ENCODE measurements at places on chromosomes 4 and X. TPM values are rescaled to one million over a fixed set of nuclear protein-coding genes. Genes with fewer than 3 reads are reported as not detected.

GRCh38 chrX:65971151-65971550 is 68.7 kb downstream of the VSIG4 start:
- DNase-seq: no peak

GRCh38 chr4:34950926-34951325 is 1293.4 kb downstream of the ARAP2 start:
- peak; percentile 34 for DNase-seq

DNA sequence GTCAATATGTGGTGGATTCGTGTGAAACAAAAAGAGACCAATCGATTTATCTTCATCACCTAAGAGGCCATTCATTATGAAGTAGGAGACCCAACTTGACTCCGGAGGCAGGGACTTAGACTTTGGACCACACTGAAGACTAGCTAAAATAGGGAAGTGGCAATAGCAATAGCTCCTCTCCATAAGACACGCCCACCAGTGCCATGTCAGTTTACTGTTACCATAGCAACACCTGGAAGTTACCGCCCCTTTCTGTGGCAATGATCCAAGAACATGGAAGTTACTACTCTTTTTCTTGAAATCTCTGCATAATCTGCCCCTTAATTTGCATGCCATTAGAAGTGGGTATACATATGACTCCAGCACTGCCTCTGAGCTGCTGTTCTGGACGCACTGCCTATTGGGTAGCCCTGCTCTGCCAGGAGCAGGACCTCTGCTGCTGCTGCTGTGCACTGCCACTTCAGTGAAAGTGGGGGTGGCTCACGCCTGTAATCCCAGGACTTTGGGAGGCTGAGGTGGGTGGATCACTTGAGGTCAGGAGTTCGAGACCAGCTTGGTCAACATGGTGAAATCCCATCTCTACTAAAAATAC is 163.2 kb downstream of the PRKX start:
- no peak for DNase-seq

DNA sequence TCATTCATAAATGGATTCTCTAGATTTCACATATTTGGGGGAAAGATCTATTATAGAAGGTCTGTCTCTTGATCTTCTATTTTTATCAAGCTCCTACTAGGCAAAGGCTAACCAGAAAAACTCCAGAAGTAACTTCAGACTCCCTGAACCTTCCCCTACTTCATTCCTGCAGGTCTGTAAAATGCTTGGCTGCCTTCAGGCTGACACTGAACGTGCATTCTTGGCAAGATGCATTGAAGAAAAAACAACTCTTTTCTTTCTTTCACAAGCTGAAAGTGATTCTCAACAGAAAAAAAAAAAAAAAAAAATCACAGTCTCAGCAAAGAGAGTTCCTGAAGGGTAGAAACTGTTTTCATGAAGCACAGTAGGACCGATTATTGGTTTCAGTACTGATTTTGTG is 12.7 kb downstream of the OPHN1 start:
- no peak for DNase-seq

RHOXF1 gene
- not detected for polyA plus RNA-seq

- DNase-seq: no peak
Measured at GRCh38 chr4:165724786-165725185, 148.3 kb upstream of the TLL1 start.

GRCh38 chr4:74327762-74328161 is 19.5 kb downstream of the EPGN start:
- DNase-seq: no peak

DNA sequence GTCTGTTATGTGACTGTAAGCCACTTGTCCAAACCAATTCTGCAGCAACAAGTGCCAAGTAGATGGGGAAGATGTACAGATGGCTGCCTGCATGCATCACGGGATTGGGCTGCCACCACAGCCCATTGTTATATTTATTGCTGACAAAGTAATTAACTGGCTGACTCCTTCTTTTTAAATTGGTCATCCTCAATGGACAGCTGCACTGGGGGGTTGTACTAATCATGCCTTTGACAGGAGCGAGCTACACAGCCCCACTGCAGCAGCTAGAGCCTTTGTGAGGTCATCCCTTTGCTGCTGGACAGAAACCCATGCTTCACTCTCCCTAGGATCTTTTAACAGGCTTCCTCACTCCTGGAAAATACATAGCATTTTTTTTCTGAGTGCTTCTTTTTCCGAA is 146.7 kb upstream of the CXXC4 start:
- no peak for DNase-seq

- no peak for DNase-seq
Measured at GRCh38 chr4:86848136-86848535, 1.0 kb downstream of the SLC10A6 start.

- peak; percentile 57 for DNase-seq
Measured at GRCh38 chr4:151014521-151015458, at the start of gene LRBA. Gene LRBA (minus strand): TSS chr4:151015284. CDS start chr4:151014642, 642 bp downstream.

- no peak for DNase-seq
Measured at GRCh38 chr4:154916068-154916467, 135.0 kb downstream of the RBM46 start.

DNA sequence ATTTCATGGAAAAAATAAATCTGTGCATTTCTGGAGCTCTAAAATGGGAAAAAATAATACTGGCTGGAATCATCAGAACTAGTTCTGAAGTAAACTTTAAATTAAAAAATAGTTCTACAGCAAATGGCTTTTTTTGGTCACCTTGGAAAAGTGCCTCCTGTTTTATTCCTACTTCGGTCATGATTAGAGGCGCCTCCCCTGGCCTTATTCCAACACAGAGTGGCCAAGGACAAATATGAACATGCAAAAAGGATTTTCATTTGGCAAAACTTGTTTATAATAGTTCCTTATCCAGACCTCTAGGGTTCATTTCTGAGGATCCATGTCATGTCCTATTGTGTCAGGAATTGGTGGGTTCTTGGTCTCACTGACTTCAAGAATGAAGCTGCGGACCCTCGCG is 11.1 kb upstream of the KLF8 start:
- DNase-seq: no peak

DNA sequence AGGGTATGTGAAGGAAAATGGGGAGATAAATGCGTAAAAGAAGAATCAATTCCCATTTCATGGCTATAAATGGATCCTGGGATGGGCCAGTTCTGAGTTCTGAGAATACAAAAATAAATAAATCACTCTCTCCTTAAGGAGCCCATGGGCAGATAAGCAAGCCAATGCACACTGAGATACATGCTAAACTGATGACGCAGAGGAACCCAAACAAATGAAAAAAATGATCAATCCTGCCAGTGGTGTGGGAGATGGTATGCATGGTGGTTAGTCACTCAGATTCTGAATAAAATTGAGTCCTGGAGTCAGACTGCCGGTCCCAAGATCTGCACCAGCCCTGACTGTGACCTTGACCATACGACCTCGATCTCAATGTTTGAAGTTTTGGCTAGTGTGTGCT is 59.7 kb downstream of the NEIL3 start:
- no peak for DNase-seq

DNA sequence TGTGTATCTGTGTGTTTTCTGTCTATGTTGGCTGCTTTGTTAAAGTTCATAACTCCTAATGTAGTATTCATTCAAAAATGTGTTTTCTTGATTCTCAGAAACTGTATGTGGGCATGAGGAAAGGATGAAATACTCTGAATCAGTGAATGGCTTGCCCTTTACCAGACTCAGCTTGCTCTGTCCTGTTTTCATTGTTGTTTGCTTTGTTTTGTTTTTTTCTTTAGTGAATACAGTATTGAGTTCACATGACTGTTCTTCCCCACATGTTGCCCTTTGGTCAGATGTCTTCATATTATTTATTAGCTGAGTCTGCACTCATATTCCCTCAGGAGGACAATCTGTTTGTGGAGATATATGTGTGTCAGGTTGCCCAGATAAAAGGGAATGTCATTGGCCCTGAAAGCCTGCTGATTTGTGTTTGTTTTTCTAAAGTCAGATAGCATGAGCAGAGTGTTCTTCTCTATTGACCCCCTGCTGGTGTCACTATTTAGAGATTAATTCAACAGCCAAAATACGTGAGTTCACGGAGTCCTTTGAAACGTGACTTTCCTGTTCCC is 1184.4 kb downstream of the RPA4 start:
- DNase-seq: no peak

ARHGEF6 gene
- polyA plus RNA-seq: 50.1 TPM

DNA sequence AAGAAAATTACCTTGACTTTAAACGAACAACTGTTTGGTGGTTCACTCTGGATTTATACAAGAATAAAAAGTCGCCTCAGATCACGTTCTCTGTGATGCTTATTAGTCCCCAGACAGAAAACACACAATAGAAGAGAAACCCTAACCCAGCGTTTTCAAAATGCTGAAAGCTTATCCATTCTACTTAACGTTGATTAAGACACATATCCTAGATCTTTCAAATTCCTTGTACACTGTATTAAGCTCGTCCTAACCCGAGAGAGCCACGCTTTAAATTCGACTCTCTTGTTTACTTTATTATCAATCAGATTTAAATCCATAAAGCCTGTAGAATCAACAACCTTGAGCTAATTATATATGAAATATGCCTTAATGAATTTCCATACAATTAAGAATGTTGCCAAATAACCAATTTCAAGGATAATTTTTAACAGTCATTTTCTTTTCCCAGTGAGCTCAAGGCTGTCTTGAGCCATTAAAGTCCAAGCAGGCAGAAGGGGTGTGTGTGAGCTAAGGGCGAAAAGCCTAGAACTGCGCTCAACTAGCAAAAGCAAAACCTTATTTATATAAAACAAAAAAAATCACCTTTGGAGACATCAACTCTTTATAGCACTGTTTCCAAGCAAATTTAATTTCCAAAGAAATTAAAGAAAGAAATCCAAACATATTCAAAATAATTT is 981 bp upstream of the PITX2 start:
- no peak for DNase-seq

ALB gene
- 1.0 TPM for polyA plus RNA-seq

DNA sequence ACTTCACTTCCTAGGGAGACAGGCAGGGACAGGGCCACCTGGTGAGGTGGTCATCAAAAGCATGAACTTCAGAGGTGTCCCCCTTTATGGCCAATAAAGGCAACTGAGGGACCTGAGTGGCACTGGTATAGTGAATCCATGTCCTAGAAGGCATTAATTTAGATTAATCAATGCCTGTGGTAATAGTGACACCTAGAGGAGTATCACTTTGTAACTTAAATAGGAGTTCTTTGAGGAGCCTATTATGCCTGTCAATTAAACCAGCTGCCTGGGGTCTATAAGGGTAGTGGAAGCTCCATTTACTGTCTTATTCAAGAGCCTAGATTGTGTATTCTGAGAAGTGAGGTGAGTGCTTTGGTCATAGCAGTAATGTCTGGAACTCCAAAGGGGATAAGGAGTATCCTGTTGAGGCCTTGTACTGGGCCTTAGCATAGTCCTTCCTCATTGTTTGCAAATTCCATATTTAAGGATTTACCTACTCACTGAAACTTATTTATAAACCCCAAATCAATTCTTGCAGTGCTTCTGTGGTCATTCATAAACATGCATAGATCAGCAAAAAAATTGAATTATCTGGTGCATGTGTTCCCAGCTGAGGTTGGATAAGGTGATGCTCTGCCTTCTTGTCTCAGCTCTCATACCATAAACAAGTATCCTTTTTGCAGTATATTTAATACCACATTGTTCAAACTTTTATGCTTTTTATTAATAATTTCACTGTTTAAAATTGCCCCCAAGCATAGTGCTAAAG is 213.8 kb upstream of the RADX start:
- DNase-seq: no peak

GRCh38 chr4:87884976-87885549 is 52.3 kb downstream of the MEPE start:
- DNase-seq: no peak

GRCh38 chr4:79563219-79563618 is 155.2 kb upstream of the GK2 start:
- DNase-seq: no peak

DNA sequence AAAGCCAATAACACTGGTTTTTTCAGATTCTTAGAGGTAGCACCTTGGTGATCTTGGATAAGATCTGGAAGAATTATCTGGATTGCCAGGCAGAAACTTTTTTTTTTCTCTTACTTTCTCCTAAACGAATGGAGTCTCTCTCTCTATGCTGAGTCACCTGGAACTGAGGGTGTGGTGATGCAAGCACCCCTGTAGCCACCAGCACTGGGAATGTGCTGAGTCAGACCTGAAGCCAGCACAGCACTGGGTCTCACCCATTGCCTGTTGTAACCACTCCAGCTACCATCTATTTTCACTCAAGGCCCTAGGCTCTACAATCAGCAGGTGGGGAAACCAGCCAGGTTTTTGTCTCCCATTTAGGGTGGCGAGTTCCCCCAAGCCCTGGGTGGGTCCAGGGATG is 923.8 kb downstream of the RAPGEF2 start:
- DNase-seq: no peak

Measured in muscle of arm (tissue), 14 donors.